ENCODE measurements at places on chromosomes 6 and 20. TPM values are rescaled to one million over a fixed set of nuclear protein-coding genes. Genes with fewer than 3 reads are reported as not detected.

MRPL14 gene
- 42.0 TPM for polyA plus RNA-seq

PGC gene
- not detected for polyA plus RNA-seq

CD24 gene
- polyA plus RNA-seq, result 28.8 TPM

NRSN1 gene
- 0.73 TPM for polyA plus RNA-seq

XKR7 gene
- 0.03 TPM for polyA plus RNA-seq

GSTA5 gene
- not detected for polyA plus RNA-seq

EDN3 gene
- 0.24 TPM for polyA plus RNA-seq

MLIP gene
- polyA plus RNA-seq, result 0.98 TPM

MTFR2 gene
- 0.43 TPM for polyA plus RNA-seq

ADAM33 gene
- polyA plus RNA-seq, result 111 TPM

CST7 gene
- 4.5 TPM for polyA plus RNA-seq

PROCR gene
- 54.6 TPM for polyA plus RNA-seq

BTNL2 gene
- polyA plus RNA-seq, result not detected

BPHL gene
- polyA plus RNA-seq, result 13.3 TPM

WFDC12 gene
- polyA plus RNA-seq, result not detected

NR2E1 gene
- not detected for polyA plus RNA-seq

SIRPD gene
- polyA plus RNA-seq, result 0.53 TPM

SIGLEC1 gene
- 7.6 TPM for polyA plus RNA-seq

APOM gene
- polyA plus RNA-seq, result 3.6 TPM

SMIM29 gene
- 44.9 TPM for polyA plus RNA-seq

FOXQ1 gene
- polyA plus RNA-seq, result 9.0 TPM

CGA gene
- polyA plus RNA-seq, result not detected

FNDC1 gene
- 0.84 TPM for polyA plus RNA-seq

CLDN20 gene
- polyA plus RNA-seq, result 0.06 TPM

HRH3 gene
- polyA plus RNA-seq, result 0.10 TPM

PI16 gene
- 107 TPM for polyA plus RNA-seq

ADGRB3 gene
- 4.7 TPM for polyA plus RNA-seq

RWDD2A gene
- polyA plus RNA-seq, result 3.4 TPM

CD93 gene
- 52.6 TPM for polyA plus RNA-seq

LINC00237 gene
- polyA plus RNA-seq, result not detected

LAMP5 gene
- 0.38 TPM for polyA plus RNA-seq

FNDC11 gene
- 0.98 TPM for polyA plus RNA-seq

LY6G5B gene
- 7.2 TPM for polyA plus RNA-seq

TSPO2 gene
- not detected for polyA plus RNA-seq

CCHCR1 gene
- polyA plus RNA-seq, result 16.0 TPM

TP53TG5 gene
- polyA plus RNA-seq, result 0.96 TPM

ARMH2 gene
- not detected for polyA plus RNA-seq

OR2B2 gene
- polyA plus RNA-seq, result not detected

DSP gene
- polyA plus RNA-seq, result 4.3 TPM

TPBG gene
- 88.7 TPM for polyA plus RNA-seq

BICRAL gene
- 12.3 TPM for polyA plus RNA-seq

HDGFL1 gene
- not detected for polyA plus RNA-seq

UNC93A gene
- polyA plus RNA-seq, result not detected

OXT gene
- 0.48 TPM for polyA plus RNA-seq

SLC35B2 gene
- polyA plus RNA-seq, result 51.3 TPM

PXMP4 gene
- polyA plus RNA-seq, result 12.0 TPM

ESR1 gene
- 1.8 TPM for polyA plus RNA-seq

TREM2 gene
- 1.5 TPM for polyA plus RNA-seq

SPATA25 gene
- 3.8 TPM for polyA plus RNA-seq

RTN4IP1 gene
- polyA plus RNA-seq, result 4.3 TPM

RAET1L gene
- not detected for polyA plus RNA-seq

CLPSL2 gene
- not detected for polyA plus RNA-seq

GSTA1 gene
- polyA plus RNA-seq, result 0.24 TPM

BPIFB2 gene
- polyA plus RNA-seq, result not detected

PACRG gene
- polyA plus RNA-seq, result 2.2 TPM

FAM184A gene
- 2.3 TPM for polyA plus RNA-seq

Data from urinary bladder (tissue), 4 donors.